CD4-positive, alpha-beta T cell treated with Interleukin-10 for 1 hour (primary cell): ENCODE measurements at places on chromosomes 5 and 9.
A peak's percentile ranks its signal among the peaks of the same experiment; 100 is the strongest.

DNA sequence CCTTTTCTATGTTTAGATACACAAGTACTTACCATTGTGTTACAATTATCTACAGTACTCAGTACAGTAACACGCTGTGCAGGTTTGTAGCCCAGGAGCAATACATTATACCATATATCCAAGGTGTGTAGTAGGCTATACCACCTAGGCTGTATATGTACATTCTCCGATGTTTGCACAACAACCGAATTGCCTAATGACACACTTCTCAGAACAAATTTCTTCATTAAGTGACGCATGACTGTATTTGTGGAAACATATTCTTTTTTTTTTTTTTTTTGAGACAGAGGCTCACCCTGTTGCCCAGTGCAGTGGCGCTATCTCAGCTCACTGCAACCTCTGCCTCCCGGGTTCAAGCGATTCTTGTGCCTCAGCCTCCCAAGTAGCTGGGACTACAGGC lies 4.0 kb upstream of the RAD23B start:
- no peak for DNase-seq

DNA sequence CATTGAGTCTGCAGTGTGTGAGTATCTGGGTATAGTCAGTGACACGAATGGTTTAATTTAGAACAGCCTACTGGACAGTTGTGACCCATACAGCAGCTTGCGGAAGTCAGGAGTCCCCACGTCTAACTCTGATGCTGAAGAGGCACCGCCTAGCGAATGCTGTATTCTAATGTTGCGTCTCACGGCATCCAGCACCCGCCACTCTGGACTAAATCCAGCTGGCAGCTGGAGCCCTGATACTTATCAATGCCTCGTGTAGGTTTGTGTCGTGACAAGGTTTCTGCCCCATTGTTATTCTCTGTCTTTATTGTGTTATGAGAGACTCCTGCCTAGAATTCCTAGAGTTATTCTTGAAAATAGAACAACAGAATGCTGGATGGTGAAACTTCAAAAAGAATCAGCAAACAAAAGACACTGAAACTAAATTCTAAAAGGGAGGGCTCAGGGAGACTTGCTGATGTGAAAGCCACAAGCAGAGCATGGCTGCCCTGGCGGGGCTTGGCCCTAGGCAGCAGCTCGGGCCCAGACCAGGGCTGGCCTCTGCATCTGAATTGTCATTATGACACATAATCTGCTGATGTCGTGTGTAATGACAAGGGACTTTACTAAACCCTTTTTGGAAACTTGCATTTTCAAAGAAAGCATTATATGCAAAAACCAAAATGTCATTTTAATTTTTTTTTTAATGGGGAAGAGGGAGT lies 123.5 kb upstream of the ICE1 start:
- no peak for DNase-seq

DNA sequence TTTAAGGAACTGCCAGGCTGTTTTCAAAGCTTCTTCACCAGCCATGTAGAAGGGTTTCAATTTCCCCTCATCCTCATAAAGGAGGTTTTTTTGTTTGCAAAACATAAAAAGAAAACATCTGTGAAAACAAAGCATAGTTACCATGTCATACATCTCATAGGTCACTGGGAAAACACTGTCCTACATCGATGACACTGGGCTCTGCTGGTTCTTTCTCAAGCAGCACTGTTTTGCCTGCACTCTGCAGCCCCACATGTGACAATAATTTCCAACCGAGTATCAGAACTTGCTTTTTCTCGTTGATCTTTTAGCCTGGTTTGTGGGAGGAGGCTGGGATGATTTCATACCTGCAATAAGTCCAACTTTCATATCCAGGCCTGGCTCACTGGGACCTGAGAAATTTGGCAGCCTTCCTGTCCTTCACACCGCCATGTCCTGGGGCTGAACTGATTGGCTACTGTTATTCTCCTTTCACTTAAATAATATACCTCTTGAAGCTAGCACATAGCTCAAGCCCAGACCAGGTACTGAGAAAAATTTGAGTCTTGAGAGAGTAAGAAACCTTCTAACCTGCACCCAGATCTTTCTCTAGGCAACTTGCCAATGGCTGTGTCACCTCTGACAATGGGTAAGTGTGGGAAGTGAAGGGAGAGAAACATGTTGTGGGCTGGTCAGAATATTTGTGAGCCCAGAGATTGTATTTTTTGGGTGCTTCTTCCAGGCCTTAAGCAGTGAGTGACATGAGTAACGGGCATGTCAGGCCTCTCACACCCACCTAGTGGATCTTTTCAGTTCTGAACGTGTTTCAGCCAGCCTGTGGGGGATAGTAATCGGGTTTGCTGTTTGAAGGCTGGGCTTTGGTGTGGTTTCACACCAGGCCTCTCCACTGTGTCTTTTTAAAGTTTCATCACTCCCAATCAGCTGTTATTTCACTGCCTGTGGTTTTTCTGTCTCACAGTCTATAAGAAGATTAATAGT lies 502.8 kb downstream of the NTRK2 start:
- no peak for DNase-seq

DNA sequence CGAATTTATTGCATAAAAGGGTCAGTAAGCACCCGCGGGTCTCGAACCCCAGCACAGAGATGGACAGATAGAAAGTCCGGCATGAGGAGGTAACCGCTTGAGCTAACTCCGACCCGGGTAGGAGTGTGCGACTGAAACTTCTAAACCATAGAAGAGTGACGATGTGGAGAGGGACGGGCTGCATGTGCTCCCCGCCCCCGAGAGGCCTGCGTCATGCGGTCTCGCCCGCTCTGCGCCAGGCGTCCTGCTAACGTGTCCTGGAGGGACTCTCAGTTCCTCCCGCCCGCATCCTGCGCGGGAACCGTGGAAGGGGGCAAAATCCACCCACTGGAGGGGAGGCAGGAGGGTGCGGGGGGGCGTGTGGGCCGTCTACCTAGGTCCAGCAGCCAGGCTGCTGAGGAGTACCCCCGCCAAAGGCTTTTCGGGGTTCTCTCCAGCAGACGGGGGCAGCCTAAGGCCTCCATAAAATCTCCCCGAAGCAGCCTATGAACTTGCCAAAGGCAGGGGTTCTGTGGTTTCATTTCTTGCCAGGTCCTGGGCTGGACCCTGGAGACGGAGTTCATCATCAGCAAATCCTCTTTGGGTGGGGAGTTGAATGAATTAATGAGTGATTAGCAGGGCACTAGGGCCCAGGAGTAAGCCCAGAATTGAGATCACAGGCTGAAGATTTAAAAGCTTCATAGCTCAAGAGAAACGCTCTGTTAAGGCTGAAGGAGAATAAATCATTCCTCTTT lies 51.9 kb downstream of the TGFBI start:
- peak; percentile 60 for DNase-seq

DNA sequence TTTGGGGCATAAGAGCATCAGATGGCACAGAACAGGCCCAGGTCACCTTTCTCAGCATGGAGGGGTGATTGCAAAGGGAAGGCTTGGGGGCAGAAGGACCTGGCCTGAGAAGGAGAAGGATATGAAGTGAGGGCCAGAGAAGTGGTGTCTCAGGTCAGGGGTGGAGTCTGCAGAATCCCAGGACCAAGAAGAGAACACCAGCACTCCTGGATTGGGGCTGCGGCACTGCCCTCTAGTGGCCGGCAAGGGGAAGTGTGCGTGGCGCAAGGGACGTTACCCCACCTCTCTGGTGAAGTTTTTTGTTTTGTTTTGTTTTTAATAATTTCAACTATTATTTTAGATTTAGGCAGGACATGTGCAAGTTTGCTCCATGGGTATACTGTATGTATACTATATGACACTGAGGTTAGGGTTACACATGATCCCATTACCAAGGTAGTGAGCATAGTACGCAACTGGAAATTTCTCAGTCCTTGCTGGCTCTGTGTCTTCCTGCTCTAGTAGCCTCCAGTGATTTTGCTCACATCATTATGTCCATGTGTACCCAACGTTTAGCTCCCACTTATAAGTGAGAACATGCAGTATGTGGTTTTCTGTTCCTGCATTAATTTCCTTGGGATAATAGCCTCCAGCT lies 1548.6 kb downstream of the EFNA5 start:
- DNase-seq: no peak

- DNase-seq: peak; percentile 1
These were observed 66.9 kb upstream of the DNAH5 start for GRCh38 chr5:14011089-14012020.

DNA sequence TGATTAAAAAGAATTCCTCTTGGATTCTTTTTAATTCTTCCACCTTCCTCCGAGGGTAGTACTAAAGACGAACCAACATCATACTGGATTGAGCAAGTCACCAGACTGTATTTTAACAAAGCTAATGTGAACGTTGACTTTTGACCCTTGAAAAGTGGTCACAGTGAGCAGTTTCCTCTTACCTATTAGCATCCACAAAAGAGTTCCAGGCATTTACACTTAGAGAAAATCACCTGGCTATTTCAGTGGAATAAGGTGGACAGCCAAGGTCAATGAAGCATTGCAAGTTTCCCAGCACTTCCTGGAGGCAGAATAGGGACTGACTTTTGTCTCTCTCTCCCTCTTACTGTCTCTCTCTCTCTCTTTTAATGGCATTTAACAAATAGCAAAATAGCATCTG lies 145.1 kb upstream of the DAB2 start:
- DNase-seq: no peak

DNA sequence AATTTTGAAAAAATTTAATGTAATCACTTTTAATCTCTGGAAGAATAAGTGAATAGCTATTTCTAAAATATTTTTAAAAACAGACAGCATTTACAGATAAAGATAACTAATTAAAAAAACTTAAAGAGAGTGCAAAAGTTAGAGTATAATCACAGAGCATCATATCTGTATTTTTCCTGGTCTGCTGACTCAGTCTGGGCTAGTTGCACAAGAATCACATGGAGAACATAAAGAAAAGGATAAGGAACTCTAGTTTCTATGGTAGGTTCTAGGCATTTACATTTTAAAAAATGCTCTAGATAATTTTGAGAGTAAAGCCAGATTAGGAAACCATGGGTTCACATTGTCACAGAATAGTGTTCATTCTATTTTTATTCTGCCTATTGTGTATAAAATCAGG lies 347.4 kb downstream of the PSAT1 start:
- DNase-seq: no peak

DNA sequence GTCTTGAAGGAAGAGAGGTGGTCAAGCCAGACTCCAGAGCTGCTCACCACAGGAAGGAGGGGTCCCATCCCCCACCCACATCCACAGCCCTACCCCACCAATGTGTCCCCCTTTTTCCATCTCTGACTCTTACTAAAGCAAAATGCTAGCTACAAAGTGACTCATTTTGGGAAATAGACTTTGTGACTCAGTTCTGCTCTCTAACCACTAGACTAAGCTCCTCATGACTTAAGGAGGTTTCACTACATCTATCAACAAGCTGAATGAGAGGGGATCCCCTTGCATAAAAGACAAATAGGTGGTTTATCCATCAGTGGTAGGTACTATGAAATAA lies 35.1 kb upstream of the ADRB2 start:
- DNase-seq: no peak

GRCh38 chr5:168916266-168916665 lies 337.1 kb upstream of the PANK3 start:
- DNase-seq: no peak

DNA sequence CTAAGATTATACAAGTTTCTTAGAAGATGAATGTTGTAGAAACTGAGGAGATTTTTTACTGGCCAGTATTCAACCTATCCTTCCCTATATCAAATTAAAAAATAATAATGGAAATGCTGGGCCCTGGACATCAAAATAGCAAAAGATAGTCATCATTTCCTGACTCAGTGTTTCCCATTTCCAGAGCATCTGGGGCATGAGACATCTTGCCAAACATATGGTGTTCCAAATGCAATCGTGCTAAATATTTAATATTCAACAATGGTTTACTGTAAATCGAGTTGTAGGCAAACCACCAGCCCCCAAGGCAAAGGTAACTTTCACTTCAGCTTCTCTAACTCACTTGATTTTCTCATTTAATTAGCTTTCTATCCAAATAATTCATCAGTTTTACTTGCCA lies 152.9 kb downstream of the FRMD3 start:
- DNase-seq: no peak

DNA sequence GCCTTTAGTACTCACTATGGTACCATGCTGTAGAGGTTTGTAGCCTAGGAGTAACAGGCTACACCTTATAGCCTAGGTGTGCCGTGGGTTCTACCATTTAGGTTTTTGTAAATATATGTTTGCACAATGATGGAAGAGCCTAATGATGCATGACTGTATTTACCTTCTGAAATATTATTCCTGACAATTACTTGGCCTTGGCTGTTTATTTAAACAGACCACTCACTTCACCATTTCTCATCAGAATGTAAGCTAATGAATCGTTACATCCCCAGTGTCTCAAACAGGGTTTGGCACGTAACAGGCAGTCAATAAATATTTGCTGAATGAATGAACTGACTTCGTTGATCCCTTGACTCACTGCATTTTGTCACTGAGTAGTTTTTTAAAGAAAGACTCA lies 93.1 kb downstream of the MED27 start:
- no peak for DNase-seq

GRCh38 chr9:19387317-19387716 lies 7.3 kb upstream of the RPS6 start:
- DNase-seq: no peak

GRCh38 chr5:18375641-18376040 lies 741.4 kb downstream of the TAF11L14 start:
- DNase-seq: no peak

DNA sequence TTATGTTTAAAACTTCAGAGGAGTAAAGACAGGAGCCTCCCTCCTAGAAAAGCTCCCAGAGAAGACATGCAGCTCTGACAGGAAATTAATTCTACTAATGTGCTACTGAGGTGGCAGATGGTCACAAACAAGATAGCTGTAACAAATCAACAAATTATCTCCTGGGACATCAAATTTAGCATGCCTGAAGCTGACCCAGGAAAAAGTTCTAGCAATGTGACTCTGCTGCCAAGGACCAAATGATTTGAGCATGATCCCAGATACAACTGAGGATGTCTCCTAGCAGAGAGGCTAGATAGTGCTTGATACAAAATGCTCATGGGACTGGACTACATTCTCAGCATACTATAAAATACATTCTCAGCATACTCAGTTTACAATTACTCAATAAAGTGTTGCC lies 413.5 kb upstream of the SMC2 start:
- DNase-seq: no peak

DNA sequence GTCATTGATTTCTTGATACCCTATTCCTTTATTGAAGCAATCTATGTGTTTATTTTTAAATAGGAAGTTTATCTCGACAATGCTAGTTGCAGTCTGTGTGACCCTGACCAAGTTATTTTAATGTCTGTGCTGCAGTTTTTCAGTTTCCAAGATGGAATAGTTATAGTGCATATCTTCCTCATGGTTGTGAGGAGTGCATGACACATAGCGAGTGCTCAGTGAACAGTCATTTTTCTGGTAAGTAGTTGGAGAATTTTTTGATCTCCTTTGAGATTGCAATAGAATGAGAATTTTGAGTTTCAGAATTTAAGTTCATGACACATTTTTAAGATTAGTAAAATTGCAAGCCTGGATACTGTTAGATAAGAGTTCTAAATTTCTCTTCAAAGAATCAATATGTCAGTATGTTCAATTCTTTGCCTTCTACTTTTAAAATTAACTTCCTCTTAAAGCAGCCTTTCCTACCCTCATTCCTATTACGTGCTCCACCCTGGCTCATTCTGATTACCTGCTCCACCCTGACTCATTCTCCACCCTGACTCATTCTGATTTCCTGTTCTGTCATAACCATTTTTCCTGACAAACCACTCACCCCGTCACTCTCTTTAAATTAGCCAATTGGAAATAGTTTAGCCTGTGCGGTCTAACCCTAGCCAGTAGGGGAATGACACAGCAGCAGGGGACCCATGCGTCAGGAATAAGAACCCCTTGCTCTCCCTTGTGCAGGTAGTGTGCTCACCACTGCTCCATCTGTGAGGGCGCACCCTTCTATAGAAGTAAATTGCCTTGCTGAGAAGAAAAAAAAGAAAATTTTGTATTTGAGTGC lies 30.7 kb downstream of the SPIN1 start:
- no peak for DNase-seq

GRCh38 chr5:167460449-167461020 lies 830.9 kb upstream of the WWC1 start:
- DNase-seq: no peak
